Dermis microvascular lymphatic vessel endothelial cell (primary cell): ENCODE measurements at places on chromosomes 1 and 21. TPM values are rescaled to one million over a fixed set of nuclear protein-coding genes. Genes with fewer than 3 reads are reported as not detected.

The CD1E gene
- not detected in 2 replicates for total RNA-seq

The LAMB3 gene
- 1.3 and 3.0 TPM in 2 replicates for total RNA-seq

The ATXN7L2 gene
- total RNA-seq: 0.90 and 1.3 TPM in 2 replicates

The AADACL3 gene
- not detected in 2 replicates for total RNA-seq

The ORC1 gene
- 3.5 and 6.5 TPM in 2 replicates for total RNA-seq

The SHE gene
- total RNA-seq: 69.1 and 86.5 TPM in 2 replicates

The SPRR2E gene
- not detected in 2 replicates for total RNA-seq

The ANXA9 gene
- total RNA-seq: not detected in 2 replicates

The KIF26B gene
- 1.3 and 3.8 TPM in 2 replicates for total RNA-seq

The C1orf53 gene
- 1.8 and 3.5 TPM in 2 replicates for total RNA-seq

The PGLYRP3 gene
- total RNA-seq: not detected in 2 replicates

The HSD3B1 gene
- not detected in 2 replicates for total RNA-seq

The EPS8L3 gene
- not detected in 2 replicates for total RNA-seq

The HLX gene
- total RNA-seq: 3.4 and 6.4 TPM in 2 replicates

The CLEC20A gene
- not detected in 2 replicates for total RNA-seq

The FCGR1A gene
- not detected in 2 replicates for total RNA-seq

The LCE1D gene
- total RNA-seq: not detected in 2 replicates

The ZBTB37 gene
- total RNA-seq: 2.1 and 3.2 TPM in 2 replicates

The RGS13 gene
- not detected in 2 replicates for total RNA-seq

The CDK11A gene
- total RNA-seq: 2.8 and 11.4 TPM in 2 replicates

The NES gene
- total RNA-seq: 38.3 and 55.1 TPM in 2 replicates

The ZNF672 gene
- 15.9 and 22.9 TPM in 2 replicates for total RNA-seq

The GJA5 gene
- 0.26 and 0.51 TPM in 2 replicates for total RNA-seq

The YIPF1 gene
- total RNA-seq: 11.6 and 15.3 TPM in 2 replicates

The MRPS15 gene
- total RNA-seq: 57.0 and 78.6 TPM in 2 replicates

The HSPB7 gene
- total RNA-seq: not detected in 2 replicates

The GLUL gene
- total RNA-seq: 312 and 484 TPM in 2 replicates

The C2CD2 gene
- total RNA-seq: 25.5 and 33.9 TPM in 2 replicates

The MAD2L2 gene
- total RNA-seq: 37.7 and 39.1 TPM in 2 replicates

The ARHGAP30 gene
- not detected in 2 replicates for total RNA-seq

The AMY2A gene
- total RNA-seq: under 0.01 TPM in 1 of 2 replicates, not detected in the other

The LENEP gene
- 0.13 and 0.38 TPM in 2 replicates for total RNA-seq

The GBP1 gene
- total RNA-seq: 8.6 and 10.9 TPM in 2 replicates

The KCNA3 gene
- total RNA-seq: not detected in 2 replicates

The SDHC gene
- 18.0 and 21.5 TPM in 2 replicates for total RNA-seq

The OR2L13 gene
- total RNA-seq: not detected in 2 replicates

The NUAK2 gene
- 3.1 and 3.5 TPM in 2 replicates for total RNA-seq

The CFH gene
- total RNA-seq: 6.5 and 92.4 TPM in 2 replicates

The TCHHL1 gene
- total RNA-seq: not detected in 2 replicates

The CDC20 gene
- 18.6 and 53.7 TPM in 2 replicates for total RNA-seq

The FAM229A gene
- 0.64 and 1.4 TPM in 2 replicates for total RNA-seq

The SLC44A3 gene
- 1.3 and 4.7 TPM in 2 replicates for total RNA-seq
